Foreskin keratinocyte (primary cell): ENCODE measurements at places on chromosomes 4 and X.

DNA sequence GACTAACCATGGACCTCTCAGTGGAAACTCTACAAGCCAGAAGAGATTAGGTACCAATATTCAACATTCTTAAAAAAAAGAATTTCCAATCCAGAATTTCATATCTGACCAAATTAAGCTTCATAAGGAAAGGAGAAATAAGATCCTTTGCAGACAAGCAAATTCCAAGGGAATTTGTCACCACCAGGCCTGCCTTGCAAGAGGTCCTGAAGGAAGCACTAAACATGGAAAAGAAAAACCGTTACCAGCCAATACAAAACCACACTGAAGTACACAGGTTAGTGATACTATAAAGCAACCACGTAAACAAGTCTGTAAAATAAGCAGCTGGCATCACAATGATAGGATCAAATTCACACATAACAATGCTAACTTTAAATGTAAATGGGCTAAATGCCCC lies 156.6 kb downstream of the FAM13A start:
- peak; percentile 39 for DNase-seq

DNA sequence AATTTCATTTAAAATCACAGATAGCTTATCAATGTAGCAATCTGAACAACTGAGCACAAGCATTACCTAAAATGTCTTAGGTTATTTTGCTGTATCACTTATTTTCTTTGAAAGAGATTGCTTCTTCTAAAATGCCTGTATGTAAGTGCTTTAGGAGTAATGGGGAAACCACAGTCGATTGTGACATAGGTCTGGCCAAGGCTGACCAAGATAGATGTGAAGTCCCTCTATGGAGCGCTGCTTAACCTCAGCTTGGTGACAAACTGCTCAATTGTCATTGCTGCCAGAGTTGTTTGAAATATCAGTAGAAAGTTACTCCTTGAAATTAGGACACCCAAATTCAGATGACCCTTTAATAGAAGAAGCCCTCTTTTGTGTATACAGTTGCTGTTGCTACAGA lies 401.9 kb upstream of the NDST4 start:
- no peak for DNase-seq

- DNase-seq = no peak
Measured at GRCh38 chr4:23333556-23333945, 556.3 kb downstream of the PPARGC1A start.

DNA sequence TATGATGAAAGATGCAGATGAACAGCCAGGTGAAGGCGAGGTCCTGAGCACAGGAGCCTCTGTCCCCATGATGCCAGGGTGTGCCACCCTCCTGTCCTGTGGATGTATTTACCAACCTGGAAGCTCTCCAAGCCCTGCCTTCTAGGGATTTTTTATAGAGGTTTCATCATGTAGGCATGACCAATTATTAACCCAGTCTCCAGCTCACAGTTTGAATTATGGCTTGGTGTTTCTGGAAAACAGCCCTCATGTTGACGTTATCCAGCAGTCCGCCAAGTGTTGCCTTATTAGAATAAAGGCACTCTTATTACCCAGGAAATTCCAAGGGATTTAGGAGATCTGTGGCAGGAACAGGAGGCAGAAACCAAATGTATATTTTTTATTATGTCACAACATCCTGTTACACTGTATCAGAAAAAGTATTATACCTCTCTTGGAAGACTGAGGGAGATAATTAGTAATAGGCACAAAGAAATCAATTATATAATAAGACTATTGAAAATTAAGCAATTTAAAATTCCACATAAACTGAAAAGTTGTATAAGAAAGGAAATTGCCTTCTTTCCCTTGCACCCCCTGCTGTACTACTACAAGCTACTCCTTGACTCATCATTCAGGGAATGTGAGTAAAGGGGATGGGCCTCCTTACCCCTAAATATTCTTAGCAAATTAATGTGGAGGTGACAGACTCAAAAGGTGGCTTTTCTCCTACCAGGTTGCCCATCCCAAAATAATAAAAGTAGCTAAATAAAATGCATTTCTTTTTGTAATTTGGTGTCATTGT lies 129.6 kb downstream of the ZNF330 start:
- peak; percentile 71 for DNase-seq

GRCh38 chr4:77002321-77003107 lies 53.0 kb downstream of the SEPTIN11 start:
- no peak for DNase-seq

GRCh38 chrX:78168065-78168464 lies 28.6 kb upstream of the TAF9B start:
- peak; percentile 13 for DNase-seq
